Activated CD4-positive, alpha-beta T cell treated with anti-CD3 and anti-CD28 coated beads for 1 hour (primary cell): ENCODE measurements at places on chromosomes 1 and 21.

DNA sequence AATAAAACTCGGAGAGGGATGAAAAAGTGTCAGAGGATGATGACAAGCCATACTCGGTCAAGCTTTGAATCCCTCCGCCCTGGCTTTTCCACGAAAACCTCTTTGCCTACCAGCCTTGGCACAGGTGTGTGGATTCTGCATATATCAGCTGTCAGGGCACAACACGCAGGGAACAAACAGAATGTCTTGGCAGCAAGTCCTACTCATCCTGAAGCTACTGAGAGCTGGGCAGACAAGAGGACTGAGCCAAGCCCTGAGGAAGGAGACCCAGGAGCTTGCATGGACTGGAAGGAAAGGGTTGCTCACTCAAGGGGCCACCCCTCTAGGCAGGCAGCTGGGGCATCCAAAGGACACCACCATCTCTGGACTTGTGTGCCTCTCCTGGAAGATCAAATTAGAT lies 132.4 kb downstream of the HMGB4 start:
- no peak for DNase-seq

DNA sequence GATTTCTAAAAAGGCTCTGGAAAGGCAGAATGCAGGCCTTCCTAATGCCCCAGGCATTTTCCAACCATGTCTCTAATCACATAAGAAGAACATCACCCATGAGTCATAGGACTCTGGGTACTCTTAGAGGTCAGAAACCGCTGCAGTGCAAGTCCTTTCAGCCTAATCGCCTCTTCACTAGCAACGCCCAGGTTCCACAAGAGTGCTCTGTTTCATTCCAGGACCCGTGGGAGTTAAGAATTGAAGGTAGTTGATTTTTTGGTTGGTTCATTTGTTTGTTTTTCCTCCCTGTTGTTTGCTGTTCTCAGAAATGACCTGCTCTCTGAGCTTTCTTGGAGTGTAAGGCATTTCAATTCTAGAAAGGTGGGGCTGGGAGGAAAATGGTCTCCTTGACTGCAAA lies 123.2 kb downstream of the NR5A2 start:
- no peak for DNase-seq

GRCh38 chr1:116122955-116123757 lies 12.0 kb downstream of the MAB21L3 start:
- no peak for DNase-seq

- DNase-seq = no peak
Measured at GRCh38 chr1:172339842-172340241, 80.6 kb upstream of the C1orf105 start.

DNA sequence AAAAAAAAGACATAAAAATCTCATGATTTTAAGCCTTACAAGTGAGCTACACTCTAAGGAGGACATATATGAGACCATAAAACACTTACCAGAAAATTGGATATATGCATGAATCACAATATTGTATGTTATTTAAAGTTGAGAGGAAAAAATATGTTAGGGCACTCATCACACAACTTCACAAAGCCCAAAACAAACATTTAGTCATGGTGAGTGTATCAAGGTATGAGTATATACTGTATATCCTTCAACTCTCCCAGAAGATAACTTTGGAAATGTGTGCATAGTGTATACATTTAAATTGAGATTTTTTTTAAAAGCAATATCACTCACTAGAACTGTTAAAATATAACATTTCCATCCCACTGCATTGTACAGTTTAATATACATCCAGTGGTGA lies 259.3 kb downstream of the SRGAP2C start:
- no peak for DNase-seq

DNA sequence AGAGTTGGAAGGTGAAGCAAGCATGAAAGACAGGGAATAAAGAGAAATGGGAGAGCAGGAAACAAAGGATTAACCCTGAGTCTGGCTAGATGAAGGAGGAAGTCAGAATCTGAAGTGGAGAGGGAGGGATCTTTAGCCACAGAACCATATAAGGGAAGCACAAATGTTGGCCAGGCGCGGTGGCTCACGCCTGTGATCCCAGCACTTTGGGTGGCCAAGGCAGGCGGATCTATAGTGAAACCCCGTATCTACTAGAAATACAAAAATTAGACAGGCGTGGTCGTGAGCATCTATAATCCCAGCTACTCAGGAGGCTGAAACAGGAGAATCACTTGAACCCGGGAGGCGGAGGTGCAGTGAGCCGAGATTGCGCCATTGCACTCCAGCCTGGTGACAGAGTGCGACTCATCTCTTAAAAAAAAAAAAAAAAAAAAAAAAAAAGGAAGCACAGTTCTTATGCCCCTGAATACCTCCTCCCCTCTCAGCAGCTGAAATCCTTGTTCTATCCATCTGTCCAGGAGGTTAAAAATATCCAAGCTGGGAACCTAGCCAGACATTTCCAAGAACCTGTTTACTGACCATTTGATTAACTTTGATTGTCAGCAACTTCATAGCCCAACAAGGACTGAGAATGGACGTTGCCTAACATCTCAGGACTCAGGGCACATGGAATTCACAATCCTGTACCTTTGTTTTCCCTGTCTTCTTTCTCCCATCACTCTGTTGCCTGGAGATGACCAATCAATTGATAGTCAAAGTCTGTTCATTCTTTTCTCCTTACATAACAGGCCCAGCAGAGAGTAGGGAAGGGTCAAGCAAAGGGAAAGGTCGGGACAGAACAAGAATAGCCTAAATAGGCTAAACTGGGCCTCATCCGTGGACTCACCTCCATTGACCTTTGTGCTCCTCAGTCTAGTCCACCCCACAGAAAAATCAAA lies 10.6 kb downstream of the TXNIP start:
- no peak for DNase-seq

- no peak for DNase-seq
Measured at GRCh38 chr1:86696522-86696921, 7.9 kb upstream of the SH3GLB1 start.

GRCh38 chr1:17551755-17552234 lies 12.3 kb downstream of the ARHGEF10L start:
- no peak for DNase-seq

DNA sequence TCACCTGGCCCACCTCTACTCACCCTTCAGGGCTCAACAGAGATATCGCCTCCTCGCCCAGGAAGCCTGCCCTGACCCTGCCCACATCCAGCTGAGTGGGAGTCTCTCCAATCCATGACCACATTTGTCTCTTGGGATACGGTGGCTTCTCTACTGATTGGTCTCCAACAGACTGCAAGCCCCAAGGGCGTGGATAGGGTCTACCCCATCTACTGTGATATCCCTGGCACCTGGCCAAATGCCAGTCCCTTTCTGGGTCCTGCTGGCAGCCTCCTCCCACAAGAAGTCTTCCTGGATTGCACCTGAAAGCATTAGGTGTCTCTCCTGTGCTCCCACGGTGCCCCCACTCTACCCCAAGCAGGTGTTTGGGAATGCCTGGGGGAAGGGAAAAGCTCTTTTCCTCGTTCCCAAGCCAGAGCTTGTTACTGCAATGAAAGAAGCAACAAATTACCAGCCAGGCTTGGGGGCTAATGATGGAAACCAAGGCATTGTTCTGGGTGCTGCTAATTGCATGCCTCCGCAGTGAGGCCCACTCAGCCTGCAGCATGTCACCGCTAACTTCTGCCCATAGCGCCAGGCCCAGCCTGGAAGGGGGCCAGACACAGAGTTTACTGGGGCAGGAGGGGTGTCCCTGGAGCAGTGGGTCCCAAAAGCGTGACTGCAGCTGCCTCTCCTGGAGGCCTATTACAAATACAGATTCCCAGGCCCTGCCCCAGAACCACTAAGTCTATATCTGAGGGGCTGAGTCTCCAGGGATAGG lies 90.7 kb upstream of the IFFO2 start:
- no peak for DNase-seq

DNA sequence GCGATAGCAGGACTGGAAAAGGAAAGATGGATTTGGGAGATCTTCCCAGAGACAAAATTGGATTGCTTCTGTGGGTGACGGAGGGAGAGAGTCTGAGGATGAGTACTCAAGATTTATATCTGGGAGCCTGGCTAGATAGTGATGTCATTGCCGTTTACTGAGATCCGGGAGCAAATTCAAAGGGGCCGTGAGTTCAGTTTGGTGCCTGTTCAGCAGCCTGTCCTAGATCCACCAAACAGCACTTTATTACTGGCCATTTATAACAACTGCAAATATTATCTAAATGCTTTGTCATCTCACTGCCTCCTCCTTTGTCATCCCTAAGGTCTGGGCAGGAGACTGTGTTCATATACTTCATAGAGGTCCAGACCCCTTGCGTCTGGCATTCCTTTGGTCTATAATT lies 29.2 kb downstream of the MAPKAPK2 start:
- no peak for DNase-seq

DNA sequence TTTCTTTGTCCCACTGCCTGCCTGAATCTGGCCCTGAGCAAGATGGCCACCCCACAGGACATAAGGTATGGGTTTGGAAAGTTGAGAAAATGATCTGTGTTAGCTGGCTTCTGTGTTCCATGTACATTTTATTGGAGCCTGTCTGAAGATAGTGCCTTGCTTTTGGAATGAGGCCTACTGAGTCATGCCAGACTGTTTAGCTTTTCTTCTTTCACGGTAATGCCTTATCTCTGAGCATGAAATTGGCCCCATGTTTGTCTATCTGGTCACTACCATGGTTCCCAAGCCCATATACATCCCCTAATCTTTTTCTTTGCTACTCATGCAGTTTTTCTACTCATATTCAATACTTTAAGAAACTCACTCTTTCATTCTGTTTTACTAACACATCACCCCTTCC lies 85.1 kb upstream of the LMO4 start:
- DNase-seq = no peak

DNA sequence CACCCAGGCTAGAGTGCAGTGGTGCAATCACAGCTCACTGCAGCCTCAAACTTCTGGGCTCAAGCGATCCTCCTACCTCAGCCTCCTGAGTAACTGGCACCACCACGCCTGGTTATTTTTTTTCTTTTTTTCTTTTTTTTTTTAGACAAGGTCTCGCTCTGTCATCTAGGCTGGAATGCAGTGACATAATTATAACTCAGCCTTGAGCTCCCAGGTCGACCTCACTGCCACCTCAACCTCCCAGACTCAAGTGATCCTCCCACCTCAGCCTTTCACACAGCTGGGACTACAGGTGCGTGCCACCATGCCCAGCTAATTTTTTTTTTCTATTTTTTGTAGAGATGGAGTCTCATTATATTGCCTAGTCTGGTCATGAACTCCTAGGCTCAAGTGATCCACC lies 66.9 kb upstream of the ECE1 start:
- no peak for DNase-seq

GRCh38 chr1:67918067-67918466 lies 84.8 kb upstream of the GNG12 start:
- no peak for DNase-seq
